Amygdala (tissue), 56 donors: ENCODE measurements at places on chromosomes 5 and 9.

- DNase-seq, result no peak
These were observed 33.6 kb upstream of the NSMF start for GRCh38 chr9:137492464-137493363.

DNA sequence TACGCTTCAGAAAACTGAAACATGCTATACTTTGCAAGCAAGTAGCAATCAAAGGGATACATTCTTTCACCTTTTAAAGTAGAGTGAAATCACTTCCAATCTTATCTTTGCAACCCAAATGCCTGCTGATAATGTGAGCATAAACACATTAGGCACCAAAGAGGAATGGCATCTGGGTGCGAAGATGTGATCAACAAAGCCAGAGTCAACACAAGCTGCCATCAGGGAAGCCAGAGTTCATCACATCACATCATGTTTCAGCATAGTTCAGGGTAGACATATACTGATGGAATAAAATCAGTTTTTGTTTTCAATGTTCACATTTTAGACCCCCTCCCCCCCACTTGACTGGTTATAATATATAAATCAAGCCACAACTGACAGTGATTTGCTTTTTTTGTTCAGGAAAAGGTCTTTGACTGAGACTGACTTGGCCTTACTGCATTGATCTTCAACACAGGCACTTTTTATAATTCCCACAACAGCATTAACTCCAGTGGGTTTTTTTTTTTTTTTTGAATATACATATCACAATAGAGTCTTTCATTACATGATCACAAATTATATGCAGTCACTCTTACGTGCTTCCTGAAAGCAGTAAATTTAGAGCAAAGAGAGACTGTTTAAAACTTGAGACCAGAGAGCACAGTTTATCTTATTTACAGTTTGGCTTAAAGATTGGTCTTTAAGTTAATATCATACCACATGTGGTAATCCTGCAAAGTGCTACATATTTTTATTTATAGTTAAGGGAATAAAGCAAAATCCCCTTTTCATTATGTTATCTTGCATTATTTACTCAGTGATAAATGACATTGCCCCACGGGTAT lies 20.3 kb downstream of the AOPEP start:
- no peak for DNase-seq

GRCh38 chr9:123589361-123590239 lies 233.6 kb downstream of the CRB2 start:
- peak; percentile 23 for DNase-seq

DNA sequence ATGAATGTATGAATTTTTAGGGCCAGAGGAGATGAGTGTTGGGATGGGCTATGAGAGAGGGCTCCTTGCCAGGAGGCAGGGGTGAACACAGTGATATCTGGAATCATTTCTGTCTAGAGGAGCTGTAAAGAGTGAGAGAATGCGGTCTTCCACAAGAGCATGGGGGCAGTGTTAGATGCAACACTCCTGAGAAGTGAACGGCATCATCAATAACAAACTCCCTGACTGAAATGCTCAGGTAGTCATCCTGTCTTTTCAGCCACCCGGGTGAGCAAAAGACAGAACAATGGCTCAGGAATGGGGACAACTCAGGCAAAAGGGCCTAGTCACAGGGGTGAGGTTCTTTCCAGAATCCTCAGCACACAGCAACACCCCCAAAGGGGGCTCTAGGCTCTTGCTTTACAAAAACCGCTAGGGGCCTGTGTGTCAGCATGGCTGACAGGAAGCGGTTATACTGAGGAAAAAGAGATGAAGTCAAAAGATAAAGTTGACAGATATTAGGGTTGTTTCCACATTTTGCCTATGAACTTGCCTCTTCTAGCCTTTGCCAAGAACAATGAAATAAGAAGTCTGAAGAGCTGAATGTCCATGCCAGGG lies 104.6 kb upstream of the LRRTM2 start:
- DNase-seq, result no peak

- DNase-seq, result no peak
These were observed 214.4 kb upstream of the ELL2 start for GRCh38 chr5:96176022-96176421.

GRCh38 chr9:127783111-127784008 lies 2.5 kb upstream of the CDK9 start:
- DNase-seq, result no peak

GRCh38 chr5:60943624-60944023 lies 1.2 kb downstream of the ERCC8 start:
- DNase-seq, result no peak

GRCh38 chr5:44332285-44332971 lies 56.8 kb downstream of the FGF10 start:
- no peak for DNase-seq

- no peak for DNase-seq
These were observed 80.2 kb downstream of the SREK1 start for GRCh38 chr5:66224274-66224673.

DNA sequence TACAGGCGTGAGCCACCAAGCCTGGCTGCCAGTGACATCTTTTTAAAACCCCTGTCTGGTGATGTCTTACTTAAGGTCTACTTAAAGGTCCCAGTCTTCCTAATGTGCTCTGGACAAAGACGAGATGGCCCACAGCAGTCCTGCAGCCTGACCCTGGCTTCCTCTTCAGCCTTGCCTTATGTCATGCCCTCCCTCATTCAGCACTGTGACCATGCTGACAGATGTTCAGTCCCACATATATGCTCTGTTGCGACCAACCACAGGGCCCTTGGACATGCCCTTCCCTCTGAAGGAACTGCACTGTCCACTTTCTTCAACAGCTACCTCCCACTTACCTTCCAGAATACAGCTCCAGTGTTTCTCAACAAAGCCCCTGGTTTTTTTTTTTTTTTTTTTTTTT lies 172.8 kb upstream of the PANK3 start:
- DNase-seq, result no peak
